GM04504 (cell line): ENCODE measurements at places on chromosomes 6 and 20.

- no peak for DNase-seq
Observed at GRCh38 chr6:3587660-3588059, 130.8 kb upstream of the SLC22A23 start.

- no peak for DNase-seq
Observed at GRCh38 chr20:5181958-5182357, 55.1 kb downstream of the CDS2 start.

DNA sequence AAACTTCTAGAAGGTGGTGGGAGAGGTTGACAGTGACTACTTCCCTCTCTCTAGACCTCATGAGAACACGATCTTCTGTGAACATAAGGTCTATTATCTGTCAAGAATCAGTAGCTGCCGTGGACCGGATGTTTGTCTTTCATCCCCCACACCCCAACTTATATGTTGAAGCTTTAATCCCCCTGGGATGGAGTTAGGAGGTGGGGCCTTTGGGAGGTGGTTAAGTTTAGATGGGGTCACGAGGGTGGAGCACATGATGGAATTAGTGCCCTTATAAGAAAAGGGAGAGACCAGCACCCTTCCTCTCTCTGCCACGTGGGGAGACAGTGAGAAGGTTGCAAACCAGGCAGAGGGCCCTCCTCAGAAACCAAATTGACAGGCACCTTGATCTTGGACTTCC is 409.1 kb downstream of the QKI start:
- DNase-seq = no peak

GRCh38 chr20:17807651-17808050 is 107.9 kb downstream of the BANF2 start:
- DNase-seq = no peak

GRCh38 chr6:49269190-49269589 is 193.9 kb downstream of the MMUT start:
- no peak for DNase-seq

DNA sequence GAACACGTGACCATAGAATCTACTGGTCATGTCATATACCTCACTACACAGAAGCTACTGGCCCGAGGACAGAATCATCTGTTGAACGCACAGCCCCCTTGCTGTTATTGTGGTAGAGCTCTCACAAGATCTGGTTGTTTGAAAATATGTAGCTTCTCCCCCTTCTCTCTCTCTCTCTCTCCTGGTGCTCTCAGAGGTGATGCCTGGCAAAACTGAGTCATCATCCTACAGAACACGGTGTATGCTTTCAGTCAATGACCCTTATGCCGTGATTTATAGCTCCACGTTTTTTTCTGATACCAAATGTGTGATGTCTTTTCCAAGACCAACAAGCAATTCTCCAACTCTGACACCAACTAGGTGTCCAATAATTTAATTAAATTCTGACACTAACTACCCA is 13.0 kb upstream of the RBM24 start:
- DNase-seq = no peak

- peak; percentile 58 for DNase-seq
Observed at GRCh38 chr6:81384921-81385320, 367.6 kb downstream of the TENT5A start.

- no peak for DNase-seq
Observed at GRCh38 chr6:158011478-158011920, 29.8 kb downstream of the SYNJ2 start.

DNA sequence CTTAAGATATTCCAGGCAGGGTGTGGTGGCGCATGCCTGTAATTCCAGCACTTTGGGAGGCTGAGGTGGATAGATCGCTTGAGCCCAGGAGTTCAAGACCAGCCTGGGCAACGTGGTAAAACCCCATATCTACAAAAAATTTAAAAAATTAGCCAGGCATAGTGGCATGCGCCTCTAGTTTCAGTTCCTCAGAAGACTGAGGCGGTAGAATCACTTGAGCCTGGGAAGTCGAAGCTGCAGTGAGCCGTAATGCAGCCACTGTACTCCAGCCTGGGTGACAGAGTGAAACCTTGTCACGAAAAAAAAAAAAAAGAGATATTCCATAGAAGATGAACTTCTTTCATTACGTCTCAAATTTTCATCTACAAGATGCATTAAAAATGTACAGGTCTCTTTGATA is 46.7 kb upstream of the ISM1 start:
- no peak for DNase-seq

DNA sequence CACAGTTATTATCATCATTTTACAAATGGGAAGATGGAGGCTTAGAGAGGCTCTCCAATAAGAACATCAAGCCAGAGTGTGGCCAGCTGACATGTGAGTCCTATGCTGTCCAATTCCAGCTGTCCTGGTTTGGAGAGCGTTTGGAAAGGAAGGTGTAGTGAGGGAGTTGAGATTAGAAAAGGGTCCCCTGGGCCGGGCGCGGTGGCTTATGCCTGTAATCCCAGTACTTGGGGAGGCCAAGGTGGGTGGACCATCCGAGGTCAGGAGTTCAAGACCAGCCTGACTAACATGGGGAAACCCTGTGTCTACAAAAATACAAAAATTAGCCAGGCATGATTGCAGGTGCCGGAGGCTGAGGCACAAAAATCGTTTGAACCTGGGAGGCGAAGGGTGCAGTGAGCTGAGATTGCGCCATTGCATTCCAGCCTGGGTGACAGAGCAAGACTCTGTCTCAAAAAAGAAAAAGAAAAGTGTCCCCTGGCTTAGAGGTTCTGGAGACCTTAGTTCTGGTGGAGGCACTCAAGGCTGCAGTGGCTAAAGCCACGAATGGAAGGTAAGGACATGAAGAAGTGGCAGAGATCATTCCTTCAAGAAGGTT is 22.1 kb upstream of the OVOL2 start:
- DNase-seq = no peak

DNA sequence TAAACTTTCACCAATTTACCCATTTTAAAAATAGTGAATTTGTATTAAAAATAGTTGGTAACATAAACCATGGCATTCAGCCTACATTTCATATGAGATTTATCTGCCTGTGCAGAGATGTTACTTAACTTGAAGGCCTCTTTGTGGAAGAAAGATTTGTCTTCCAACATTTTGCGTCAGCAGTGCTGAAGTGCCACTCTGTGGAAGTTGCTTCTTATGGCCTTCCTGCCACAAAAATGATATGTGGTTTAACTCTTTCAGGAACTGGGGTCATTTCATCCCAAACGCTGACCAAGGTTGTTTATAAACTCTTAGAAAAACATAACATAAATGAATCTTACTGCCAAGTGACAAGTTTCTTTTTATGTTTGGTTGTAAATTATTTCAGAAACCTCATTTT is 246.8 kb downstream of the ARID1B start:
- no peak for DNase-seq

DNA sequence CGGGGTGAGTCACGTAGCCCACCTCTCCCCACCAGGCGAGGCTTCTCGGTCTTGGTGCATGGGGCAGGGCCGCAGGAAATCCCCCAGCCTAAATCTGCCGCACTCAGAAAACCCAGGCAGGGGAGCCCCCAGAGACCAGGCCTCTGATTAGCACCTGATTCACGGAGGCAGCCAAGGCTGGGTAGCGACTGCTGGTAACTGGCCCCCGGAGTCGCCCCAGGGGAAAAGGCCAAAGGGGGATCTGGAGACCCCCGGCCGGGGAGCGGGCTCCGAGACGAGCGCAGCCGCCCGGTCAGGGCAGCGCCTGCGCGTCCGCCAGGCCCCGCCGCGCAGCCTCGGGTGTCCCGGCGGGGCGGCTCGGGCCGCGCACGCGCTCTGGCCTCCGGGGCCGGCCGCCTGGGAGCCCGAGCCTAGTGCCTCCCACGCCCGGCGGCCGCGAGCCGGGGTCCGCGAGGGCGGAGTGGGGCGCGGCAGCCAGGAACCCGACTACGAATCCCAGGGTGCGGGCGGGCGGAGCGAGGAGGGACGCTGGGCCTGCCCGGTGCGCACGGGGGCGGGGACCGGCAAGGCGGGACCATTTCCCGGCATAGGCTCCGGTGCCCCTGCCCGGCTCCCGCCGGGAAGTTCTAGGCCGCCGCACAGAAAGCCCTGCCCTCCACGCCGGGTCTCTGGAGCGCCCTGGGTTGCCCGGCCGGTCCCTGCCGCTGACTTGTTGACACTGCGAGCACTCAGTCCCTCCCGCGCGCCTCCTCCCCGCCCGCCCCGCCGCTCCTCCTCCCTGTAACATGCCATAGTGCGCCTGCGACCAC is at the start of gene DUSP22:
Gene DUSP22 (plus strand): TSS at position 791 of the 809 bp plus-strand sequence. CDS start 53 bp downstream, outside the sequence.
- DNase-seq = peak; percentile 71

GRCh38 chr6:84415517-84415916 is 188.1 kb upstream of the CEP162 start:
- DNase-seq = no peak

- DNase-seq = no peak
Observed at GRCh38 chr6:16533210-16533609, 228.1 kb downstream of the ATXN1 start.

DNA sequence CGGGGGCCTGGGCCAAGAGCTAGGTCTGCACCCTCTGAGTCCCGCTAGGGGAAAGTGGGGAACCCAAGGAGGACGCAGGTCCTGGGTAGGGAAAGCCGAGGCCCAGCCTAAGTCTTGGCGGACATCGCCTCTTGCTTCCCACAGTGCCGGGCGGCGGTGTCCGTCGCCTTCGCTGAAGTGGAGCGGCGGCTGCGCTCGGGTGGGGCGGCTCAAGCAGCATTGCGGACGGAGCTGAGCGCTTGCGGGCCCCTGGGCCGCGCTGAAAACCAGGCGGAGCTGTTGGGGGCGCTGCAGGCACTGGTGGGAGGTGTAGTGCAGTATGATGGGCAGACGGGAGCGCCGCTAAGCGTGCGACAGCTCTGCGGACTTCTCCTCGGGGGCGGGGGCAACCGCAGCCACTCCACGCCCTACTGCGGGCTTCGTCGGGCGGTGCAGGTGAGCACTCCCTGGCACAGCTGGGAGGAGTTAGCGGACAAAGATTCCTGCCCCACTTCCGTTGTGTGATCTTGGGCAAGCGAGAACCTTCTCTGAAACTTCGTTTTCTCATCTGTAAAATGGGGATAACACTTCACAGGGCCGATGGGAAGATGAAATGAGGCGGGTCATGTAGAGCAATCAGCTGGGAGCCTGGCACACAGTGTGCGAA is 4.2 kb downstream of the PRSS16 start:
- DNase-seq = no peak

- DNase-seq = no peak
Observed at GRCh38 chr6:143276436-143276835, 174.1 kb downstream of the ADAT2 start.

DNA sequence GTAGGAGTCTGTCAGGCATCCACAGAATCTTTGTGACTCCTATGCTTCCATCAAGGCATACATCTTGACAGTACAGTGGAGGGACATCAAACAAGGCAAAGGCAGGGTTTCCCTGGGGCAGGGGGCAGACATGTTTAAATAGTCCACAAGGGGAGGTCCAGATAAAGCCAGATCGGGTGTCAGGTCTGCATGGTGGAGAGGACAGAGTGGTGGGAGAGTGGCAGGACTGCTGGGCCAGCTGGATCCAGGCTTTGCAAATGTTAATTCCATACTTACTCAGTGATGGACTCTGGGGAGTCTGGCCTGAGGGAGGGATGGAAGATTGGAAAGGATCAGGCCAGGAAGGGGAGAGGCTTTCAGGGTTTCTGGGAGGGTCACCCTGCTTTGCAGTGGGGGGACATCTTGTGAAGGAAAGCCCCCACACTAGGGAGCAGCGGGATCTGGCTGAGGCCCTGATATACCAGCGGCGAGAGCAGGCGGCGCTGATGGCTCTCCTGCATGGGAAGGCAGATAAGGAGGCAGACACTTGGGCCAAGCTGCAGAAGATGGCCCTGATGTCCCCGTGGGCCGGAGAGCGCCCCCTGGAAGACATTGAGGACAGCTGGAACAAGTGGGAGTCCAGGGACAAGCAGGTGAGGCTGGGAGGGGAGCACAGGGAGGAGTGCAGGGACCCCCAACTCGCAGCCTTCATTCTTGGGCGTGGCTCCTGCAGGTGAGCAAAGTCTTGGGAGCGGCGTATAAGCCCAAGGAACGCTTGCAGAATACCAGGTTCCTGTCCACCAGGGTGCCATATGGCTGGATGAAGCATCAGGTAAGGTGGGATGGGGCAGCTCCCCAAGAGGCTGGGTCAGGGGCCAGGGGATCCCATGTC is 44.6 kb downstream of the SUN5 start:
- DNase-seq = no peak

DNA sequence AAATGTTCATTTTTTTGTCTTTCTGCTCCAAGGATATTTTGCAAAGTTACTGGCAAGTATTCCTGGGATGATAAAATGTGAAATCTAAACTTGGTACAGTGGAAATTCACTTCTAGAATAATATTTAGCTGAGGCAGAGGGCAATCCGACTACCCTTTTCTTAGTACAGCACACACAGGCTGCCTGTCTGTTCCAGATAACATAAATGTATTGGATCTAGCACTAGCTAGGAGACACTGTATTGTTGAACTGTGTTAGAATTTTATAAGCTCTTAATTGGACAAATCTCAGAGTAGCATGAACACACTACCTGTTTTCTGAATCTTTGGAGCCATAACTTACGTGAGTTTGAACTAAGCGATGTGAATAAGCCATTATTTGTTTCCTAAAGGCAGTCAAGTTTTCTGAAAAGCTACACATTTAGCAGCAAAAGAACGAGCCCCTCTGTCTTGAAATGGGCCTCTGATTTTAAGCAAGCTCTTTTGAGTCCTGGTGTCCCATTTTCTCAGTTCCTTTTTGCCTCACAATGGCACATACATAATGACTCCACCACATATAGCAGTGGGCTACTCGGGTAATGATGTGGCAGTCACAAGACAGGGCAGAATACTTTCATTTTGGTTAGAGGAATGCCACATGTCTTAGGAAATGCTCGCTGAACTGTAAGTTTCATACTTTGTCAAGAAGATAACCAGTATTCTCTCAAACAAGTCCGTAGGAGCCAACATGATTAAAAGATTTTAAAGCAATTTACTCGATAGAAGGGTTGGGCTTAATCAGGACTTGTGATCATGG is 116.5 kb upstream of the ESR1 start:
- no peak for DNase-seq

DNA sequence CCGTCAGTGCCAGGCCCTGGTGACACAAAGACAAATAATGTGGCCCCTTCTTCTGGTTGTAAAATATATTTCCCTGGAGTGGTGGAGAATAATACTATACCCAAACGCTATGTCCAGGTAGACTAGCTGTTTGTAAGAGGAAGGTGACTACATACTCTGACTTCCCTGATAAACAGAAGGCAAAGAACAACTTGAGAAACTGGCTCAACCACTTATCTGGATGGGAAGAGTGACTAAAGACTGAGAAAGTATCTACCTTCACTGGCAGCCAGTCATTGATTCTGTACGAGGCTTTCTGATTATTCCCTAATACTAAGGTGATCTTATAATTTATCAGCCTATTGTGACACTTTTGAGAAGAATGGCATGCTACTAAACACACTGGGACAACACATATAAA is 569.7 kb downstream of the EPHA7 start:
- no peak for DNase-seq

DNA sequence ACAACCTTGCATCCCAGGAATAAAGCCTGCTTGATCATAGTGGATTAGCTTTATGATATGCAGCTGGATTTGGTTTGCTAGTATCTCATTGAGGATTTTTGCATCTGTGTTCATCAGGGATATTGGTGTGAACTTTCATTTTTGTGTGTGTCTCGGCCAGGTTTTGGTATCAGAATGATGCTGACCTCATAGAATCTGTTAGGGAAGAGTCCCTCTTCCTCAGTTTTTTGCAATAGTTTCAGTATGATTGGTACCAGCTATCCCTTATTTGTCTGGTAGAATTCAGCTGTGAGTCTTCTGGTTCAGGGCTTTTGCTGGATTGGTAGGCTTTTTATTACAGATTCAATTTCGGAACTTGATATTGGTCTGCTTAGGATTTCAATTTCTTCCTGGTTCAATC is 132.5 kb downstream of the ZFAND3 start:
- DNase-seq = no peak
